ENCODE measurements at places on chromosomes 2 and 18. TPM values are rescaled to one million over a fixed set of nuclear protein-coding genes. Genes with fewer than 3 reads are reported as not detected.

DNA sequence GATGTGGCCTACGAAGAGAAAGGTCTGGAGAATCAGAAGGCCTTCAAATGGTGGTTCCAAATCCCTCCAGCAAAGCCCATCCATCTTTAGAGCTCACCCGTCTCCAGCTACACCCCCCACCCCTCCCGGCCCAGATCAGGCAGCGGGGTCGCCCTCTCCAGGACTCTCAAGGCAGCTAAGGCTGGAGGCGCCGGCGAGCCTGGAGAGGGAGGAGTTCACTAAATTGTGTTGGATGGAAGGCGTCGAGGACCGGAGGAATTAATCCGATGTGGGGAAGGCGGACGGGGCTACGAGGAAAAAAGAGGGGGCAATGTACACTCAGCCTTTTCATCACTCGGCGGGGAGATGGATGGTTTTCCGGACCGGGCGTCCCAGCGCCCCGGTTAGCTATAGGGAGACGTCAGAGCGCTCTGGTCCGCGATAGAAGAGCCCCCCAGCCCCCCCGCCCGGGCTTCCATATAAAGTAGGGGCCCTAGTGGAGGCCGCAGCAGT, at the start of gene GRP:
TSS of gene GRP (plus strand) at position 487 of the 492 bp plus-strand sequence. CDS start 108 bp downstream, outside the sequence.
- no peak within 1 kb of the TSS for H3K27ac ChIP-seq
- H3K27me3 ChIP-seq, result no peaks in the 10 kb centered on the region
- H3K4me3 ChIP-seq, result no peak within 1 kb of the TSS

DNA sequence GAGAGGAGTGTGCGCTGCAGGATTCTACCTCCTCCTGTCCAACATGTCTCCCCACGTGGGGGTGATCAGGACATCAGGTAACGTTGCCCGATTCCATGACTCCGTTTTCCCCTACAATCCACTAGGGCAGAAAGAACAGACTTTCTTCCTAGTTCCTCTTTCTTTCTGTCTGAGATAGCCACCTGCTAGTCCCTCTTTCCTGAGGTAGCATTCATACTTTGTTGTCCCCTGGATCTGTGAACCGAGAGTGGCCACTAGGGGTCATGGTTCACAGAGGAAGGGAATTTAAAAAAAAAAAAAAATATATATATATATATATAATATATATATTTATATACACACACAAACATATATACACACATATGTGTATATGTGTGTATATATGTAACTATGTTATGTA, 210.0 kb upstream of the ZNF521 start:
- no peak overlapping the region for H3K27ac ChIP-seq
- H3K4me1 ChIP-seq, result no peaks in the 10 kb centered on the region
- H3K36me3 ChIP-seq, result no peaks in the 10 kb centered on the region
- no peak for DNase-seq

DNA sequence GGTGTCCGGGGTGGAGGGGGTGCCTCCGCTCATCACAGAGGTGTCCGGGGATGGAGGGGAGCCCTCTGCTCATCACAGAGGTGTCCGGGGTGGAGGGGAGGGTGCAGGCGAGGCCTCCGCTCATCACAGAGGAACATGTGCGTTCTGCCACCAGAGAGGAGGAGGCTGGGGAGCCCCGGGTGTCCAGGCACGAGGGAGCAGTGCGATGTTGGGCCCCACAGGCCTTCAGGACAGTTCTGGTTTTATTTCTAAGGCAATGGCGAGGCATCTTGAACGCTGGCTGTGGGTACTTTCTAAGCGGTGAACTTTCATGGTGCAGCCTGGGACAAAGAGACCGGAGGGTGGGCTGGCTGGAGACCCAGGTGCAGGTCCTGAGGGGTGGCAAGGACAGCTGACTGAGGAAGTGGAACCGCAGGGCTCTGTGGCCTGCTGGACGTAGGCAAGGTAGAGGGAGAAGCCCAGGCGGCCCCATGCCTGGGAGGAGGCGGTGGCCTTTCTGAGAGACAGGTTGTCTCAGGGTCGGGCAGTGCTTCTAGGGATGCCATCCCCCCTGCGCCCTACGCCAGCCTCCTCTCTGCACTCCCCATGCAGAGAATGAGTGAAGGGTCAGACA, 196.6 kb upstream of the SALL3 start:
- DNase-seq, result no peak
- H3K27ac ChIP-seq, result no peak overlapping the region
- H3K36me3 ChIP-seq, result no peaks in the 10 kb centered on the region
- no peaks in the 10 kb centered on the region for H3K27me3 ChIP-seq
- no peaks in the 10 kb centered on the region for H3K4me1 ChIP-seq

DNA sequence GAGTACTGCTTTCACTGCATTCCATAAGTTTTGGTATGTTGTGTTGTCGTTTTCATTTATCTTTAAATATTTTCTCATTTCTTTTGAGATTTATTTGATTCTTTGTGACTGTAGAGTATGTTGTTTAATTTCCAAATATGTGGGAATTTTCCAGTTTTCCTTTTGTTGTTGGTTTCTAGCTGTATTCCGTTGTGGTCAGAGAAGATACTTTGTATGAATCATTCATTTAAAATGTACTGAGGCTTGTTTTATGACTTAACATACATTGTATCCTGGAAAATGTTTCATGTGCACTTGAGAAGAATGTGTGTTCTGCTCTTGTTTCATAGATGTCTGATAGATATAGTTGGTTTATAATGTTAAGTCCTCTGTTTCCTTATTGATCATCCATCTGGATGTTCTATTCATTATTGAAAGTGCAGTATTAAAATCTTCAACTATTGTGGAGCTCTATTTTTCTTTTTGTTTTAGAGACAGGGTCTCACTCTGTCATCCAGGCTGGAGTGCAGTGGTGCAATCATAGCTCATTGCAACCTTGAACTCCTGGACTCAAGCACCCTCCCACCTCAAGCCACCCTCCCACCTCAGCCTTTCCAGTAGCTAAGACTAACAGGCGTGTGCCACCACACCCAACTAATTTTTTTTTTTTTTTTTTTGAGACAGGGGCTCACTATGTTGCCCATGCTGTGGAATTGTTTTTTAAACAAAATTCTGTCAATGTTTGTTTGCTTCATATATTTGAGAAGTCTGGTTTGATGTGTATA, 96.8 kb downstream of the TAF4B start:
- DNase-seq, result no peak
- H3K4me3 ChIP-seq, result no peak overlapping the region
- no peak overlapping the region for H3K27ac ChIP-seq
- no peaks in the 10 kb centered on the region for H3K4me1 ChIP-seq
- no peaks in the 10 kb centered on the region for H3K27me3 ChIP-seq

- DNase-seq, result no peak
- no peaks in the 10 kb centered on the region for H3K27me3 ChIP-seq
- peaks cover 7% of the 10 kb centered on the region for H3K36me3 ChIP-seq
- peak overlapping the region; percentile 92 for H3K27ac ChIP-seq
- H3K4me3 ChIP-seq, result peak overlapping the region; percentile 96
These were observed 1.8 kb upstream of the SF3B6 start for GRCh38 chr2:24077879-24078278.

GRCh38 chr2:101779656-101780055, 82.1 kb downstream of the MAP4K4 start:
- H3K4me3 ChIP-seq, result no peak overlapping the region
- no peak overlapping the region for H3K27ac ChIP-seq
- H3K4me1 ChIP-seq, result peaks cover 11% of the 10 kb centered on the region
- H3K36me3 ChIP-seq, result no peaks in the 10 kb centered on the region
- DNase-seq, result no peak

- DNase-seq, result no peak
- peaks cover 6% of the 10 kb centered on the region for H3K4me1 ChIP-seq
These were observed 77.3 kb upstream of the RPL31 start for GRCh38 chr2:100924520-100925451.

RUFY4 gene
- total RNA-seq, result not detected

GRCh38 chr2:141440072-141440635, 690.7 kb downstream of the LRP1B start:
- no peak overlapping the region for H3K27ac ChIP-seq
- DNase-seq, result no peak
- H3K27me3 ChIP-seq, result no peaks in the 10 kb centered on the region
- H3K36me3 ChIP-seq, result no peaks in the 10 kb centered on the region

DNA sequence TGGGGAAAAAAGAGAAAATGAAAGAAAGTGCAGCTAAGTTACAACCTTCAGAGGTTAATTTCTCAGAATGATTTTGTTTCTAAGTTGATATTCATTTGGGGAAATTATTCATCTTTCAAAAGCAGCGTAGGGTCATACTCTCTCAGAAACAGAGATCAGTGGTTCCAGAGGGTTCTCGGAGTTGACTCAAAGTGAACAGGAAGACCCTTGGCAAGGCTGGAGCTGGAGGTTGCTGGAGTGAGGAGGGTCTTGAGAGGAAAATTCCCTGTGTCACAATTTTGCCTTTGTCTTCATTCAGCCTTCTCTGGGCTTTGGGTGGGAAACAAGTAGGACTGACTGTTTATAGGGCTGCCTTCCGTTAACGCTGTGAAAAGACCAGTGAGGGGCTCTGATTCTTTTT, 168.2 kb downstream of the ICOS start:
- DNase-seq, result no peak
- no peaks in the 10 kb centered on the region for H3K36me3 ChIP-seq
- no peak overlapping the region for H3K4me3 ChIP-seq
- H3K27me3 ChIP-seq, result no peaks in the 10 kb centered on the region
- H3K4me1 ChIP-seq, result no peaks in the 10 kb centered on the region
- no peak overlapping the region for H3K27ac ChIP-seq

DNA sequence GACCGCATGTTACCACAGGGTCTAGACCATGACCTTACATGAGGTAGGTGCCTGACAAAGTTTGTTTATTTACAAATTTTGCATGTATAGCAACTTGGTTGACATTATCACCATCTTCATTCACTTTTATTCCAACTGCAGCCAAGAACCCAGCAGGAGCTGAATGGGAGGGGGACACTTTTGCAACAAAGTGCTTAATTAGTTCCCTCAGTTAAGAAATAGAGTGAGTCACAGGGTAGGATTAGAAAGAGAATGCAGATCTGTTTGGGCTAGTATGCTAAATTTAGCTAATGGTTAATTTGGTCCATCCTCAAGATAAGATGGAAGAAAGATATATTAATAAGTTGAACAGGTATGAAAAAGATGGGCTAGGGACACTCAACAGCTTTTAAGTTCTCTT, 678.9 kb downstream of the ARHGAP15 start:
- DNase-seq, result no peak
- H3K4me3 ChIP-seq, result no peak overlapping the region

GNLY gene
- total RNA-seq, result 1.5 TPM

C2orf92 gene
- 13.7 TPM for total RNA-seq

DNA sequence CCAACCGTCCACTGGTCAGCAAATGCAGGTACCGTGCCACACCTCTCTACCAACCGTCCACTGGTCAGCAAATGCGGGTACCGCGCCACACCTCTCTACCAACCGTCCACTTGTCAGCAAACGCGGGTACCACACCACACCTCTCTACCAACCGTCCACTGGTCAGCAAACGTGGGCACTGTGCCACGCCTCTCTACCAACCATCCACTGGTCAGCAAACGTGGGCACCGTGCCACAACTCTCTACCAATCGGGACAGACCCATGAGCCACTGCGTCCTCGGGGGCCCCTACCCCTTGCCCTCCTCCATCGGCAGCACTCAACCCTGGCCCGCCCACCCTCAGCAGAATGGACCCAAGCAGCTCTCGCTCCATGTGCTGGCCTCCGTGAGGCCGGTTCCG, 226.4 kb upstream of the SALL3 start:
- DNase-seq, result no peak
- H3K4me1 ChIP-seq, result no peaks in the 10 kb centered on the region
- H3K4me3 ChIP-seq, result no peak overlapping the region
- H3K27ac ChIP-seq, result no peak overlapping the region
- H3K27me3 ChIP-seq, result no peaks in the 10 kb centered on the region

GRCh38 chr2:118320196-118320595, 231.9 kb downstream of the INSIG2 start:
- no peaks in the 10 kb centered on the region for H3K36me3 ChIP-seq
- no peaks in the 10 kb centered on the region for H3K4me1 ChIP-seq
- no peak for DNase-seq
- no peak overlapping the region for H3K4me3 ChIP-seq

DNA sequence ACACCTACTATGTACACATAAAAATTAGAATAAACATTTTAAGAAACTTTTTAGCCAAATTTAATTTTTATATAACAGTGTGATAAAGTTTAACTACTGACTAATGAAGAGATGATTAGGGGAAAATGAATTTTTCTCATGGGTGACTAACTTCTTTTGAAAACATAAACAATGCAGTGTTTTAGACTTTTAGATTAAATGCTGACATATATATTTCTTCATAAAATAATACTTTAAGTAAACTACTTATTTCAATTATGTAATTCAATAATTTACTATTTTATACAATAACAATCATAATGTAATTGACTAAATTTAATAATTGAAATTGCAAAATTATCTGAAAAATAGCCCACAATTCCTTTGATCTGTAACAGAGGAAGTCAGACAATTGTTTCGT, 233.3 kb upstream of the PXDN start:
- DNase-seq, result no peak
- H3K4me3 ChIP-seq, result no peak overlapping the region
- no peak overlapping the region for H3K27ac ChIP-seq
- H3K27me3 ChIP-seq, result no peaks in the 10 kb centered on the region
- H3K36me3 ChIP-seq, result no peaks in the 10 kb centered on the region
- H3K4me1 ChIP-seq, result peaks cover 3% of the 10 kb centered on the region

Measured in thoracic aorta (tissue), 2 donors.